GDM1 (cell line): ENCODE measurements at places on chromosomes 1 and 21.

GRCh38 chr1:155645034-155645598 lies 35.1 kb downstream of the MSTO1 start:
- no peak for DNase-seq

DNA sequence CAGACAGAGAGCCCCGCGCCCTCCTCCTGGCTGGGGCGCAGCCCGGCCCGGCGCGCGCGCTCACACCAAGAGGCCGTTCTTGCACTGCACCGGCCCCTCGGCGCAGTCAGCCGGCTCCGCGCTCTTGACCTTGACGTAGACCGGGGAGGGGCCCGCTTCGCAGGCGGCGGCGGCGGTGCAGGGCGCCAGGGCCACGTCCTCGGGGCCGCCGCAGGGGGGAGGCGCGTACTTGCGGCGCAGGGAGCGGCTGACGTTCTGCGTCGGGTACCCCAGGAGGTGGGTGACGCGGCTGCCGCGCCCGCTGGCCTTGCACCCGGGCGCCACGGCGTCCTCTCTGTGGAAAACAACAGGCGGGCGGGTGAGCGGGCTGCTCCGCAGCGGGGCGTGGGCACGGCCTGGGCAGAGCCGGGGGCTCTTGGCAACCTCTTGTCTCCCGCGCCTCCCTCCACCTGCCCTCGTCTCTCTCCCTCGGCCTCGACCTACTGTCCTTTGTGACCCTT lies 7.7 kb downstream of the VSIG8 start:
- DNase-seq: no peak

- DNase-seq: no peak
These were observed 20.0 kb downstream of the SCYL3 start for GRCh38 chr1:169873582-169874199.

GRCh38 chr1:193094112-193094511 lies 11.1 kb downstream of the GLRX2 start:
- no peak for DNase-seq

- no peak for DNase-seq
These were observed 71.5 kb downstream of the UMODL1 start for GRCh38 chr21:42142627-42143026.

- DNase-seq: no peak
These were observed 827 bp downstream of the RFX5 start for GRCh38 chr1:151346082-151346768.

GRCh38 chr1:197319631-197320030 lies 51.6 kb downstream of the CRB1 start:
- no peak for DNase-seq

GRCh38 chr1:29540801-29541357 lies 304.6 kb downstream of the PTPRU start:
- DNase-seq: no peak

DNA sequence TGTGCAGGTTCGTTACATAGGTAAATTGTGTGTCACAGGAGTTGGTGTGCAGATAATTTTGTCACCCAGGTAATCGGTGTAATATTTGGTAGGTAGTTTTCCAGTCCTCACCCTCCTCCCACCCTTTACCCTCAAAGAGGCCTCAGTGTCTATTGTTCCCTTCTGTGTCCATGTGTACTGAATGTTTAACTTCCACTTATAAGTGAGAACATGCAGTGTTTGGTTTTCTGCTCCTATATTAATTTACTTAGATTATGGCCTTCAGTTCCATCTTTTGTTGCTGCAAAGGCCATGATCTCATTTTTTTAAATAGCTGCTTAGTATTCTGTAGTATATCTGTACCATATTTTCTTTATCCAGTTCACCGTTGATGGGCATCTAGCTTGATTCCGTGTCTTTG lies 87.3 kb downstream of the RPS6KC1 start:
- DNase-seq: no peak

DNA sequence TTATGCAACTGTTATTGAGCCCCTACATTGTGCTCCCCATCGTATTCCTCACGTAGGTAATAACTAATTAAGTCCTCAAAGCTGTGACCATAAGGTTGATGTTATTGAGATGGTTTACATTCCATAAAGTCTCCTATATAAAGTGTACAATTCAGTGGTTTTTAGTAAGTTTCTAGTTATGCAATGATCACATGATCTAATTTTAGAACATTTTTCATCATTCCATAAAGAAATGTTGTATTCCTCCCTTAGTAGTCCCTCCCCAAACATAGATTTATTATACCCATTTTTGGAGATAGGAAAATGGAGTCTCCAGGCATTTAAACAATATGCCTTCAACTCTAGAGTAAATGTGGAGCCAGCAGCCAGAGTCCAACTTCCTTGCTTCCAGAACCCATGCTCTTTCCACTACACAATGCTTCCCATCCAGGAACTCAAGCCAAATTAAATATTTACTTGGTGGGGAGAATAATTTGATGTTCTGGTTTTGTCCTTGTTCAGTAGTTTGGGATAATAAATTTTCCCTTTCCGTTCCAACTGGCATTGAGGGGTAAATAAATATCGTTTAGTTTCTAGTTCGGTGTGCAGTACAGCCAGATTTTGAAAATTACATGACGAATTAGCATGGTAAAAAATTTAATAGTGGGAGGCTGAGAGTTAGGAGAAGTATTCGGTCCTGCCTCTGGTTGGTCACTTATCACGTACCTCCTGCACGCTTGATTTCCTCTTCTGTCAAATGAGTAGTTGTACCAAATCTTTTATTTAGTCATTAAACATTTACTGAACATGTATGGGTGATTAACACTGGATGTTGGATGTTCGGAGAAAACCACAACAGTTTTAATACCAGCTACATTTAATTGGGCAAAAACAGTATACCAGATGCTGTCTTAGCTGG lies 66.3 kb downstream of the CACHD1 start:
- no peak for DNase-seq

DNA sequence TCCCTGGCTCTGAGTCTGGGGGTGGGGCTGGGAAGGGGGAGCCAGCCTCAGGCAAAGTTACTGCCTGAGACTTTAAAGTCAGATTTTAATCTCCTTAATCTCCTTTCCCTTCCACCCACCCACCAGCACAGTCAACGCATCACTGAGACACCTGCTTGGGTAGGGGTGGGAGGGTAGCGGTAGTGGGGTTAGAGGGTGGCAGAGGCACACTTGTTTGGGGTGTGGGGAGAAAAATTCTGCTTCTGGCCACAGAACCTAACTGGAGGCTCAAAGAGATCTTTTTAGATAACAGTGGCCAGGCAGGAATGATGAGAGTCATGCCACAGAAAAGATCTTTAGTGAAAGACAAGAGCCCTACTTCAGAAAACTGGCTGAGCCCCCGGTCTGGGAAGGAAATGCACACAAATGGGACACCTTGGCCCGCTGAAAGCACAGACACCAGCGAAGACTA lies 44.1 kb downstream of the CD247 start:
- no peak for DNase-seq

GRCh38 chr1:81032973-81033425 lies 767.7 kb upstream of the ADGRL2 start:
- no peak for DNase-seq

DNA sequence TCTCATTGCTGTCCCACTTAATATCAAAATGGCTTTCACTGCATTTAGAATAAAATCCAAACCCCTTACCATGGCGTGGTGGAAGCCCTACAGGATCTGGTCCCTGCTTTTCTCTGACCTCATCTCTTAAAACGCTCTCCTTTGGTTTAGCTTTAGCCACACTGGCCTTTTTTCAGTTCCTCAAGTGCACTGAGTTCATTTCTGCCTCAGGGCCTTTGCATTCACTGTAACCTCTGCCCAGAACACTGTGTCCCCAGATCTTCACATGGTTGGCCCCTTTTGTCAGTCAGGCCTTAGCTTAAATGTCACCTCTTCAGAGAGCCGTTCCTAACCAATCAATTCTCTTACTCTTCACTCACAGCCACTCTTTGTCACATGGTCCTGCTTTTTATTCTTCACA lies 21.5 kb downstream of the BCL9 start:
- DNase-seq: no peak

- DNase-seq: no peak
These were observed 14.1 kb downstream of the PTCH2 start for GRCh38 chr1:44828841-44829440.

- DNase-seq: no peak
These were observed 234.6 kb upstream of the KAZN start for GRCh38 chr1:14363707-14364413.

DNA sequence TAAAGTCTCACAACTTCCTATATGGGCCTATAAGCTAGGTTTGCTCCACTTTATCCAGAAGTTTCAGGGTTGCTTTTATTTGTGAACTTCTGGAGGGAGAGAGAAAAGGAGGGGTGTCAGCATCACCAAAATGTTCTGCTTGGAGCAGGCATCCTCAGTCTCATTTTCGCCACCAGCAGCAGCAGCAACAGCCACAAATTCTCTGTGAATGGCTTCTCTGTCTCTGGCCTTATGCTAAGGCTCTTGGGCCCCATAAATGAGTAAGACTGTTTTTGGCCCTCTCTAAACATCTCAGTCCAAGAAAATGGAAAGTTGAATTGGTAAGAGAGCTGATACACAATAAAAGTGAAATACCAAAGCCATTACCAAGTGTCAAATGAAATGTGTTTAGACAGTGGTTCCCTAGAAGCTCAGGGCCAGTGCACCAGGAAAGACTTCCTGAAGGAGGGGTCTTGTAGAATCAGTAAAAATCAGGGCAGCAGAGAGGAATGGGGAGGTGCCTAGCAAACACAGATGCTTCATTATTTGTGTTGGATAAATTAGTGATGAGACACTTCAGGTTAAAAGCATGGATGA lies 53.0 kb upstream of the SPATA6 start:
- DNase-seq: no peak

DNA sequence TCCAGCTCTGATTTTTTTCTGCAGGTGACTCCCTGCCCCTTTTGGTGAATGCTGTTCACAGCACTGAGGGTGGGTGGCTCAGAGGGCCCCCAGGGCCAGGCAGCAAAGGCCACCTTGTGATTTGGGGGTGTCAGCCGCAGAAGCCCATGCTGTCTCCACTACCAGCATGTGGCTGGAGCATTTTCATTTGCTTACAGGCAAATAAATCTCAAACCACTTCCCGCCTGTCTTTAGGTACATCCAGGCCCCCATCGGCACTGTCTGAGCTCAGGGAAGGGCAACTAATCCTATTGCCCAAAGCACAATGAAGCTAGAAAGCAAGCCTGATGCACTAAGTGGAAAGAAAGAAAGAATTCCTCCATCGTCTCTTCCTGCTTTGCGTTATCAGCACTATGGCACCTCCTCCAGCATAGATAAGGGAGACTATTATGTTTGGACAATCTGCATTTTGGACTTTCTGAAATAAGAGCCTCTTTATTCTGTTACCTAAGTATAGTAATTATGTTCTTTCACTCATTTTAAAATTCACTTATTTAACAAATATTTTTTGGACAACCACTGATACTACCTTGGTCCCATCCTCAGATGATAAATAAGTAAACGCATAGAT lies 100.5 kb upstream of the TLR5 start:
- no peak for DNase-seq

- DNase-seq: no peak
These were observed 229.7 kb upstream of the TMEM51 start for GRCh38 chr1:14923727-14924452.

- DNase-seq: no peak
These were observed 5.3 kb upstream of the P3R3URF start for GRCh38 chr1:46181343-46182260.

DNA sequence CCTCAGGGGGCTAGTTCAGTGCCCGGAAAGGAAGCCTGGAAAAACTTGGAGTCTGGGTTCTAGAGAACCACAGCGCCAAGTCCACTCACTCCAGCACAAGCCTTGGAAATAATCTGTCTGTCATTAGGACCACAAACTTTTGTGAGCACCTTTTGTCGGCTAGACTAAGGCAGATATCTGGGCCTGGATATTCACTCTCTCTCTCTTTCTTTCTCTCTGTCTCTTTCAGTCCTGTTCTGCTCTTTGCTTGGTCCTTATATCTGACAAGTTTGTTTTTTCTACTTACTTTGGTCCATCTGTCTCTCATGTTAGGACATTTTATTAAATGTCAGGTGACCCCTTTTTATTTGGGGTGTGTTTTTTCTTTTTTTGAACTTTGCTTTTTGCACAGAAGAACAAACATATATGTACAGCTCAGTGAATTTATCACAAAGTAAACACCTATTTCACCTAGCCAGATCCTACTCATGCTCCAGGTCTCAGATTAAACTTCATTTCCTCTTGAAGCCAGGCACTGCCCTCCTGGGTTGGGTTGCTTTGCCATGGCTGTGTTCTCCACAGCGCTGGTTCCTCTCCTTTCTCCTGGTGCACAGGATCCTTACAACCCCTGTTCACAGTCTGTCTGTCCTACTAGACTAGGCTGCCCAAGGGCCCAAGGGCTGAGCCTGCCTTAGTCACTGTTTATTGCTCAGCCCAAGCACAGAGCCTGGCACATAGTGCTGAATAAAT lies 40.8 kb downstream of the TCEANC2 start:
- no peak for DNase-seq

GRCh38 chr1:208336137-208336518 lies 91.9 kb upstream of the PLXNA2 start:
- no peak for DNase-seq

DNA sequence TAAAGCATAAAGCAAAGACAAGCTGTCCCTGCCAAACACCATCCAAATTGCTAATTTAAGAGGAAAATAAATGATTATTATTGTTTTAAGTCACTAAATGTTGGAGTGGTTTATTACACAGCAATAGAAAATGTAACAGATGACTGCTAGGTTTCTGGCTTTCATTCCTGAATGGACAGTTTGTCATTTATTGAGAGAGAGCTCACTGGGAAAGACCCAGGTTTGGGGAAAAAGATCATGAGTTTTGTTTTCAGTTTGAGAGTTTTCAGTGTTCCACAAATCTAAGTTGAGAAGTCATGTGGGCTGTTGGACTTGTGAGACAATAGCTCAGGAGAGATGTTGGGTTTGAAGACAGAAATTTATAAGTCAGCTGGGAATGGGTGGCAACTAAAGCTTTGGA lies 5.4 kb downstream of the GPA33 start:
- no peak for DNase-seq

DNA sequence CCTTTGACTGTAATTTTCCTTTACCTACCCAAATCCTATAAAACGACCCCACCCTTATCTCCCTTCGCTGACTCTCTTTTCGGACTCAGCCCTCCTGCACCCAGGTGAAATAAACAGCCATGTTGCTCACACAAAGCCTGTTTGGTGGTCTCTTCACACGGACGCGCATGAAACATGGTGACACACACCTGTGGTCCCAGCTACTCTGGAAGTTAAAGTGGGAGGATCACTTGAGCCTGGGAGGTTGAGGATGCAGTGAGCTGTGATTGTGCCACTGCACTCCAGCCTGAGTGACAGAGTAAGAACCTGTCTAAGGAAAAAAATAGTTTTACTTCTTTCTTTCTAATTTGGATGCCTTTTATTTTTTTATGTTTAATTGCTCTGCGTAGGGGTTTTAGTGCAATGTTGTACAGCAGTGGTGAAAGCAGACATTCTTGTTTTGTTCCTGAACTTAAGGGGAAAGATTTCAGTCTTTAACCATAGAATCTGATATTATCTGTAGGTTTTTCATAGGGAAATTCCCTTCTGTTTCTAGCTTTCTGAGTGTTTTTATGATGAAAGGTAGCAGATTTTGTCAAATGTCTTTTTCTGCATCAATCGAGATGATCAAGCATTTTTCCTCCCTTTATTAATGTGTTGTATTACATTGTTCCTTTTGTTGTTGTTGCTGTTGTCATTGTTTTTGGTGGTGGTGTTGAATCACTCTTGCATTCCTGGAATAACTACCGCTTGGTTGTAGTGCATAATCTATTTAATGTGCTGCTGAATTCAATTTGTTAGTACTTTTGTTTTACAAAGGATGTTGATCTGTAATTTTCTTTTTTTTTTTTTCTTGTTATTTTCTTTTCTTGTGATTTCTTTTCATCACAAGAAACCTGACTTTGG lies 497.4 kb downstream of the DISC1 start:
- DNase-seq: no peak

GRCh38 chr1:200985481-200985880 lies 38.0 kb downstream of the KIF21B start:
- DNase-seq: no peak

- DNase-seq: no peak
These were observed 17.7 kb downstream of the RAP1GAP start for GRCh38 chr1:21651214-21652042.
